NCI-H1930 (cell line): ENCODE measurements at places on chromosomes 16 and 17.

GRCh38 chr17:76131692-76132573, 9.1 kb downstream of the FOXJ1 start:
- DNase-seq = no peak

DNA sequence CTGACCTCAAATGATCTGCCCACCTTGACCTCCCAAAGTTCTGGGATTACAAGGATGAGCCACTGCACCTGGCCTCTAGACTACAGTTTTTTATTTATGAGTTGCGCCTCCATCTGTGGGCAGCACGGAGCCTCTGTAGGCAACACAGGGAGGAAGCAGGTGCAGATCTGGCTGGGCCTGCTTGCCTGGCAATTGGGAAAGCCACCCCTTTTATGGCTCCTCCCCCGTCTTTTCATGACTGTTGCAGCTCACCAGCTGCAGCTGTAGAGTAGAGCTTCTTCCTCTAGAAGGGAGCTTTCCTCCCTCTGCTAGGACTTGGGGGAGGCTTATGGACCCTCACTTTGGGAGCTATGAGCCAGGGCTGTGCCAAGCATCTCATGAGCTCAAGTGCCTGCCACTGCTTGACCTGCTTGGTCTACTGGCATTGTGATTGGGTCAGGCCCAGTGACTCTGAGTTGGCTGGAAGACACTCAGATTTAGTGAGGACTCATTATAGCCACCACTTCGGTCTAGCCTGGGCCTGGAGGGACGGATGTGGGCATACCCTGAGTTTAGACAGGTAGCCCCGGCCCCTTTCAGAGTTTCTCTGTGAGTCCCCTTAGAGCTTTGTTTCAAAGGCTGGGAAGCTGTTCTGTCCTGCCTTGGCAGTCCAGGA, 6.9 kb upstream of the SLC7A6 start:
- no peak for DNase-seq

DNA sequence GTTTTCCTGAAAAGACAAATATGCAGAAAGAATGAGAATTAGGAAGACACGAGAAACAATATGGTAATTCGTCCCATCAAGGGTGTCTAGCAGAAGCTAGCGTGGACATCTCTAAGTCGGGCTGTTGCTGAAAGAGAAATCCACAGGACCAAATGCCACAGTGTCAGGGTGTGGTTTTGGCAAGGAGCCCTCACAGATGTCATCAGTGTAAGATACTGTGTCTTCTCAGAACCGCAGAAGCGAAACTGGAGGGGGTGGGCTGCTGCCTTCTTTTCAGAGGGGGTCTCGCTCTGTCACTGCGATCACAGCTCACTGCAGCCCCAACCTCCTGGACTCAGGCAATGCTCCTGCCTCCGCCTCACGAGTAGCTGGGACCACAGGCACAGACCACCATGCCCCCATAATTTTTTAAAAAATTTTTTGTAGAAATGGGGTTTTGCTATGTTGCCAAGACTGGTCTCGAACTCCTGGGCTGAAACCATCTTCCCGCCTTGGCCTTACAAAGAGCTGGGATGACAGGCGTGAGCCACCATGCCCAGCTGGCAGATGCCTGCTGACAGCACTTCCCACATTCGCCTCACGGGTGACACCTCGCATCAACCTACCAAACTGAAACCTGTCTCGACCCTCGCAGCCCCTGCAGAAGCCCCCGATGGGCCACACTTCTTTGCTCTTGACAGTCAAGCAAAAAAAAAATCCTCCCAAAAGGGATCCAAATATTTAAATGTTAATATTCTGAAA, 26.2 kb downstream of the TRAP1 start:
- no peak for DNase-seq

GRCh38 chr16:86747761-86748160, 169.4 kb downstream of the FOXL1 start:
- no peak for DNase-seq

GRCh38 chr16:56679818-56680217, 2.5 kb upstream of the MT1X start:
- DNase-seq = no peak

DNA sequence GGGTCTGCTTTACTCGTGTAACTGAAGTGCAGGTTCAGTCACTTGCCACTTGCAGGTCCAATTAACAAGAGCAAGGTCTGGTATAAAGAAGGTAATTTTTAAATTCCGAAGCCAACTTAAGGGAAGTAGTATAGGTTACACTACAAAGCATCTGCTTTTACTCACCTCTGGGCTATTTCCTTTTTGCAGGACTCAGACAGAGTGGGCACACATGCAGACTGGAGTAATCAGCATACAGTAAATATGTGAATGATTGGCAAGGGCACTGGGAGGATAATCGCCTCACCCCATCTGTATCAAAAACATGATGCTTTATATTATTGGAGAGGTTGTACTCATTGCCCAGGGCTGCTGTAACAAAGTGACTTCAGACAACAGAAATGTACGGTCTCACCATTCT, 160.1 kb upstream of the CDH5 start:
- DNase-seq = no peak

- no peak for DNase-seq
Observed at GRCh38 chr17:47267354-47267828, 13.8 kb downstream of the ITGB3 start.

DNA sequence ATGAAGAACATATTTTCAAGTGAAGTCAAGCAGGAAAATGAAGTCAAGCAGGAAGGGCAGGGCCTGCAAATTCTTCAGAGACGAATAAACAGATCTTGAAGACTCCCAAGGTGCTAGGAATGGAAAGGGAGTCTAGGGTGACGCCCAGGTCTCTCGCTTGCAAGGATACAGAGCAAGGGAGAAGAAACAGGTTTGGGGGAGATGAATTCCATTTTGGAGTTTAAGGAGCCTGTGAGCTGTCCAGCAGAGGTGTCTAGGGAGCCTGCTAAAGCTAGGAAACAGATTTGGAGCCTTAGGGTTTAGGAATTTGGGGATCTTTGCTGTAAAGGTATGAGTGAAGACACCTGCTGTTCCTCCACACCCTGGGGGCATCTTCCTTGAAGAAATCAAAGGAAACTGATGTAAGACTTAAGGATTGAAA, 2.0 kb upstream of the UNKL start:
- no peak for DNase-seq

DNA sequence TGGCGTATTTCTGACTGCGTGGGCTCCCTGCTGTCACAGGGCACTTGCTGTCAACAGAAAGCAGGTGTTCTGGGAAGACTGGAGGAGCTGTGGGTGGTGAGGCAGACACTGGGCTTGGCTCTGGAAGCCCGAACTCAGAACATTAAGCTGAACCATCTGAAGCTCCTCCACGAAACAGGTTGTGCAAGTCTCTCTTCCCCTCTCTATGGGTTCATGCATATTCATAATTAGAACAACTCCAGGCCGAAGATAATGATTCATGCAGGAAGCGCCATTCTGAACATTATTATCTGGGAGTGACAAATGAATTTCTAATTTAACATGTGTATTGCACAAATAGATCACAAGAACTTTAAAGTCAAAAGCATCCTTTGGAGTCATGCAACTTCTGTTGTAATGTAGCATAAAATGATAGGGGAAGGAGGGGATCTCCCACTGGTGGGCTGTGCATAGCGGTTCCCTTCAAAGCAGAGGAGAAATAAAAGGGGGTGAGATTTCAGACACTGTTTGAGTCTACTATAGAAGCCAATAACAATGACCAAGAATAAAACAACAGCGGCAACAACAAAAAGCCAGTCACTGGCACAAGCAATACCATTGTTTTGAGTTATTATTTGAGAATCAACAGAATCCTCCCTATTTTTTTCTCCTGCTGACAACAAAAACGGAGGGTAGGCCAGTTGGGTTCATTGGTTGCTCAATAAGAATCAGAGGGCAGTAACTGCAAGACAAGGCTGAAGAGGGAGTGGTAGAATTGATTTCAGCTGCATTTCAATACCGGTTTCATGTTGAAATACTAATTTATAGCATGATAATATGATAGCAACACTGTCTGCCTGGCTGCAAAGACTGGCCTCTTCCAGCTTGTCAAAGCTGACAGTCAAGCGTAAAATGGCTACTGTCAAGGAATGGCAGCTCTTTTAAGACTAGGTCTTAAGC, 407.3 kb downstream of the XYLT1 start:
- no peak for DNase-seq

DNA sequence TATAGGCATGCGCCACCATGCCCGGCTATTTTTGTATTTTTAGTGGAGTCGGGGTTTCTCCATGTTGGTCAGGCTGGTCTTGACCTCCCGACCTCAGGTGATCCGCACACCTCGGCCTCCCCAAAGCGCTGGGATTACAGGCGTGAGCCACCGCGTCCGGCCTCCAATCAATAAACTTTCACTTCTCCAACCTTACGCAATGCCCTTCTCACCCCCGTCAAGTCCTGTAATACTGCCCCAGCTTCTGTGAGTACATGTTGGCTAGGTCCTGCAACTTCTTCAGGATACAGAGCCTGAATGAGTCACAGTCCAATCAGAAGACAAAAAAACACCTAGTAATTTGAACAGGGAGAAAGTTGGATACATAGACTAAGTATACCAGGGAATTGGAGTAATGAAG, 47.1 kb upstream of the PHOSPHO1 start:
- DNase-seq = no peak

DNA sequence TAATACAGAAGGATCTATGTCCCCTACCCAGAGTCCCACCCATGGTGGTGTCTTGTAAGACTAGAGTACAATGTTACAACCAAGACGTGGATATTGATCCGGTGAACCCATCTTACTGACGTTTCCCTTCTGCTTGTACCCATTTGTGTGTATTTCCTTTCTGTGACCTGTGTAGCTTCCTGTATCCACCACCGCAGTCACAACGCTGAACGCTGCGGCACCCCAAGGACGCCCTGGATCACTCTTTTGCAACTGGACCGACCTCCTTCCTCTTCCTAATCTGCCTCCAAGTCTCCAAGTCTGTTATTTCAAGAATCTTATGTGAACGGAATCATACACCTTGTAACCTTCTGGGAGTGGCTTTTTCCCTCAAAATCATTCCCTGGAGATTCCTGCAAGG, 33.5 kb upstream of the CBX4 start:
- DNase-seq = no peak

DNA sequence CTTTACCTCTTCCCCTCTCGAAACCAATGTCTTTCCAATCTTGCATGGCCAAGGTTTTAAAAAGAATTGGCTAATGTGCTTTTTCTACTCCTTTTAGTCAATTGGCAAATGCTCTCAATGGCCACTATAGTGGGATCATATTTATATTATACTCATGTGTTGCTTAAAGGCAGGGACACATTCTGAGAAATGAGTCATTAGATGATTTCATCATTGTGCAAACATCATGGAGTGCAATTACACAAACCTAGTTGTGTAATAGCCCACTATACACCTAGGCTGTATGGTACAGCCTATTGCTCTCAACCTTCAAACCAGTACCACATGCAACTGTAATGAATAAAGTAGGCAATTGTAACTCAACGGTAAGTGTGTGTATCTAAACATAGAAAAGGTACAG, 180.9 kb downstream of the HS3ST3A1 start:
- DNase-seq = no peak

- no peak for DNase-seq
Observed at GRCh38 chr16:69818891-69819545, 56.9 kb downstream of the WWP2 start.

- DNase-seq = no peak
Observed at GRCh38 chr17:62876063-62876462, 67.9 kb upstream of the MARCHF10 start.

- no peak for DNase-seq
Observed at GRCh38 chr16:65570261-65570660, 448.4 kb upstream of the CDH11 start.

DNA sequence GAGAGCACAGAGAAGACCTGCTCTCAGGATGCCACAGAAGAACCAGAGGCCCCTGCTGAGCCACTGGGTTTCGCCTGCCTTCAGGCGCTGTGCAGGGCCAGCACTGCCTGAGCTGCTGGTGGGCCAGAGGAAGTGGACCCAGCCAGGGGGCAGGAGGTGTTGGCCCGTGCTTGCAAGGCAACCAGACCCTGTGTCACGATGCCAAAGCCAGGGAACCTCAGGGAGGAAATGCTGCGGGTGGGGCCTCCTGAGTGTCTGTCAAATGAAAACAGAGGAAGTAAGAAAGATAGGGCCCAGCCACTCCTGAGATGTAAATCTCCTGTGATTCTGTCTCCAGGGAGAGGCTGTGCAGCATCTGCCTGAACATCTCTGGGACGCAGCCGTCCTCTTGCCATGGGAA, 58.1 kb upstream of the ADORA2B start:
- DNase-seq = no peak

- DNase-seq = no peak
Observed at GRCh38 chr17:73549841-73550430, 94.3 kb downstream of the SDK2 start.

DNA sequence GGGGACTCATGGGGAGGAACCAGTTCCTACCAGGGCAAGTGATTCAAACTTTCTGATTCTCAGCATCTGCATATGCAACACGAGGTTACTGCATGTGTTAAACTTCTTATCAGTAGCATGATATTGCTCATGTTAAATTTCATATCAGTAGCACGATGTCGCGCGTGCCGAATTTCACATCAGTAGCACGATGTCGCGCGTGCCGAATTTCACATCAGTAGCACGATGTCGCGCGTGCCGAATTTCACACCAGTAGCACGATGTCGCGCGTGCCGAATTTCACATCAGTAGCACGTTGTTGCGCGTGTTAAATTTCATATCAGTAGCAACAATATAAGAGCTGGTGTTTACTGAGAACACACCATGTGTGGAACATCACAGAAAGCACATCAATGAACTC, 221.6 kb downstream of the GSG1L start:
- DNase-seq = no peak

GRCh38 chr16:35398180-35398579, 1938.8 kb downstream of the TP53TG3F start:
- no peak for DNase-seq

DNA sequence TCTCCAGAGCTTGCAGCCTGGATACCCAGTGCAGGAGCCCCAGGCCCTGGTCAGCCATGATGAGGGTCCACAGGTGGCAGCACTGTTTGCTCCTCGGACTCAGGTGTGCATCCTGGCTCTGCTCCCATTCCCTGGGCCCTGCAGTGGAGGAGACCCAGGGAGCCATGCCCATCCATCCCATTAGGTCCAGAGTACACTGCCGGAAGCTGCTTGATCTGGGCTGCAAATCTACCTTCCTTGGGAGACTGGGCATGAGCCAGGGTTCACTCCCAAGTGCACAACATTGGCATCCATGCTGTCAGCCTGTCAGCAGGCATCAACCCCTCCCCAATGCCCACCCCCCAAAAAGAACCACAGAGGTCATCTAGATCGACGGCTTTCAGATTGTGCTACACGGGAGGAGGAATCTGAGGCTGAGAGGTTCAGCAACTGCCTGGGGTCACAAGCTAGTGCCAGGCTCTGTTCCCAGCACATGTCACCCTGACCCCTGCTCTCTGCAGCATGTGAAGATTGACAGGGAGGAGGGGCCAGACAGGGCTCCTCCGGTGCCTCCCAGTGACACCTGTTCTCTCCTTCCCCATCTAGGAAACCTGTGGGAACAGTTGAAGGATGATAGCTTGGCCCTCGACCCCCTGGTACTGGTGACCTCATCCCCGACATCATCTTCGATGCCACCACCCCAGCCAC, 15.7 kb downstream of the UNC119 start:
- DNase-seq = no peak
